ENCODE measurements at places on chromosomes 4 and X.

GRCh38 chr4:101127176-101127790 lies 220.0 kb downstream of the PPP3CA start:
- no peak for DNase-seq

GRCh38 chrX:2707334-2707760 lies 16.3 kb downstream of the CD99 start:
- peak; percentile 82 for DNase-seq

DNA sequence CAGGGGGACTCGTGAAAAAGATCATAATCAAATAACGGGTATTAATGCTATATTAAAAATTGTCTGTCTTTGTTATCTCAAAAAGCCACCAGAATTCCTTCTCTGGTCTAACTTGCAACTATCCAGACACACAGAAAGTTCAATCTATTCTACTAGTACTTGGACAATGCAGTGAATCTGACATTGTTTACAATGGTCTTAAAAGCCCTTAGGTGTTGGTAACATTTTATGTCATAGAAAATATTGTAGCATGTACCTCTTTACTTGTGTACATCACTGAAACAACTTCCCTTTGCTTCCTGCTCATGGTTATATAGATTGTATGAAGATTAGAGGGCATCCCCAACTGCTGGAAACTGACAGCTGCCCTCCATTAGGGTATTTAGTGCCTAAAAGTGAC lies 71.1 kb upstream of the PPP3CA start:
- DNase-seq, result no peak

GRCh38 chr4:90145319-90145718 lies 18.1 kb downstream of the CCSER1 start:
- no peak for DNase-seq

GRCh38 chr4:114078636-114079035 lies 99.2 kb upstream of the ARSJ start:
- DNase-seq, result no peak
